Stimulated activated CD8-positive, alpha-beta memory T cell treated with anti-CD3 and anti-CD28 coated beads, Interleukin-4, amount 100 ng/mL, for 4 hours (primary cell): ENCODE measurements at places on chromosomes 5 and 9.

- DNase-seq, result no peak
Measured at GRCh38 chr5:127938746-127939145, 144.8 kb upstream of the SLC12A2 start.

DNA sequence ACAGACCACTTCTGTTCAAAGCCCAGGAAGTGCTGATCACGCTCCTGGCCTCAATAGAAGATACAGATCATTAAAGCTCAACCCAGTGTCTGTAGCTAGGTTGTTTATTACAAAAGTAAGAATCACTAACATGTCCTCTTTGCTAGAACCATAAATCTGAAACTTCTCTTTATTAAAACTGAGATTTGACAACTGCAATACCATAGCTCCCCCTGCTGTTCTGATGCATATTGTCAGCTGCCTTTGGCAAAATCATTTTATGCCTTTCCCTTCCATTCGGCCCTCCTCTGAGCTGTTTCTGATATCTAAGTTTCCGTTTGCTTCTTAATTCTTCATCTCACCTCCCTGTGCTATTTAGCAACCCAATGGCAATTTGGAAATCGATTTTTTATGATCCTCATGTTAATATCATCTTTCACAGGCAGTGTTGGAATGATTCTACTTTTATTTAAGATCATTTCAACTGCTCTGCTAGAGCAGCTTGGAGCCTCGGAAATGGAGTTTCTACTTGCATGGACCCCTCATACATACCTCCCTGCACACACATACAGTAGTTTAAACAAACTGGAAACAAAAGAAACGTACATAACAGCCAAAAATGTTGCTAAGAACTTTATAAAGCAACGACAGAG is 998.8 kb downstream of the MAT2B start:
- no peak for DNase-seq

GRCh38 chr9:126337729-126338372 is 11.2 kb downstream of the MVB12B start:
- DNase-seq, result no peak

DNA sequence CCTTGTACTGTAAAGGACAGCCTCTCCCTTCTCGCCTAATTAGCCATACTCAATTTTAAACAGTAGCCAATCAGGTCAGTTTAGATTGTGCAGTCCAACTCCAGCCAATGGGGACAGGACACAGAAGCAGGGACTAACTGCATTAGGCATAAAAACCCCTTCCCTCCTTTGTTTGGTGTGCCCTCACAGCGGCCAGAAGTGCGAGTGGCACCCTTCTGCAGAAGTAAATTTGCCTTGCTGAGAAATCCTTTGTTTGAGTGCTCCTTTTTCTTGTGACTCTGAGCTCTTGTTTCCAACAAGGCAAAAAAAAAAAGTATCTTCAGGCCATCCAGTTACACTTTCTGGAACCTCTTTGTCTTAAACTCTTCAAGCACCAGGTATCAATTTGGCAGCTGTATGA is 97.4 kb downstream of the FAM114A2 start:
- DNase-seq, result no peak

DNA sequence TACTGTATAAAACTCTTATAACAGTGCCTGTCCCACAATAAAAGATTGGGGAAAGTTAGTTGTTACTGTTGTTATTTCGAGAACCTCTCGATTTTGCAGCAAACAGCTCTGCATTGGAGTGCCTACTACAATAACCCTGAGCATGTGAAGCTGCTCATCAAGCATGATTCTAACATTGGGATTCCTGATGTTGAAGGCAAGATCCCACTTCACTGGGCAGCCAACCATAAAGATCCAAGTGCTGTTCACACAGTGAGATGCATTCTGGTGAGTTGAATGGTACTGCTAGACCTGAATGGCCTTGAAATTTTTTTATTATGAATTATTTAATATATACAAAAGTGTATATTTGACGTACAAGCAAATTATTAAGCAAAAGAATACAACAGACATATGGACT is 123.2 kb downstream of the TEX10 start:
- DNase-seq, result no peak

DNA sequence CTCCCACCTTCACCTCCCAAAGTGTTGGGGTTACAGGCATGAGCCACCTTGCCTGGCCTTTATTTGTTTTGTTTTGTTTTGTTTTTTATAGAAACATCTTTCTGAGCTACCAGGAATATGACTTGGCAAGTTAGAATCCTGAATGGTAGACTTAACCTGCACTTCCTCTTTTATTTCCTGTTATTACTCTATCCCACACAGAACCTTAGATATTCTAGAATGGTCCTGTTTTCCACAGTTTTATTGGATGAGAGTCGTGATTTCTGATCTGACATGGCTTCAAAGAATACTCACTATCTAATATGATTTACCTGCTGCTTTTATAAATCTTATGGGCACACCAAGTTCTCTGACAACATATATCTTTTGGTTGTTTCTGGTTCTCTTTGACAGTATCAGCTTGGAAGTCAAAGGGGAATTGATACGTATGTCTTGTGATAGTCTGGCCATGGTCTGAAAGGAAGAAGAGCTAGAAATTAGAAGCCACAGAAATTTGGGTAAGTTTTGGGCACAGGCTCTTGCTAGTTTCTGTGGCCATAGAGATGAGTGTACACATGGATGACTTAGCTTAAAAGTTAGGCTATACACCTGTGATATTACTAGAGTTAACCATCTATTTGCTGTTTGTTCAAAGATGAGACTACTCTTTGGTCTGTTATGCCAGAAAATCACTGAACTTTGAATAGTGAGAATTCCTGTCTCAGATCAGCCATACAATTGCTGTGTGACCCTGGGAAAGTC is 4.7 kb upstream of the PANK3 start:
- no peak for DNase-seq

GRCh38 chr9:88826181-88826580 is 165.1 kb upstream of the S1PR3 start:
- no peak for DNase-seq

DNA sequence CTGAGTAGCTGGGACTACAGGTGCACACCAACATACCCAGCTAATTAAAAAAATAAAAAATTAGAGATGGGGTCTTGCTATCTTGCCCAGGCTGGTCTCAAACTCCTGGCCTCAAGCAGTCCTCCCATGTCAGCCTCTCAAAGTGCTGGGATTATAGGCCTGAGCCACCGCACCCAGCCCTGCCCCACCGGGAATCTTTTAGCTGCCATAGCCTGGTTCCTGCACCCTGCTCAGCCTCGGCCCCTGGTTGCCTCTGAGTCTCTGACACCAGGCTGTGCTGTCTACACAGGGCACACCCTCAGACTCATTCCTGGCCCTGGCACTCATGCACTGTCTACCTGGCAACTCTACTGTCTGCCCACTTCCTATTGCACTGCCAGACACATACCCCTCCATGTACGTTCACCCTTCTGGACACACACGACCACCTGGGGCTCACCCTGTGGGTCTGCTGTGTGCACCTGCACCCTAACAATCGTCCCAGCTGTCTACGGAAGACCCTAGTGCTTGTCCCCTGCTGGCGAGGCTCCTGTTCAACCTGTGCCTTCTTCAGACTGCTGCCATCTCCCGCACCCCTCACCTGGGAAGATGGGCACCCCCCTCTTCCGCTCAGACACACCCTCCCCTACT is 1.4 kb downstream of the PROP1 start:
- DNase-seq, result no peak
